ENCODE measurements at places on chromosomes 3 and 15.

- DNase-seq: peak; percentile 74
Observed at GRCh38 chr3:85709346-85709892, 750.6 kb downstream of the CADM2 start.

GRCh38 chr3:22296601-22297000, 545.6 kb upstream of the ZNF385D start:
- no peak for DNase-seq

DNA sequence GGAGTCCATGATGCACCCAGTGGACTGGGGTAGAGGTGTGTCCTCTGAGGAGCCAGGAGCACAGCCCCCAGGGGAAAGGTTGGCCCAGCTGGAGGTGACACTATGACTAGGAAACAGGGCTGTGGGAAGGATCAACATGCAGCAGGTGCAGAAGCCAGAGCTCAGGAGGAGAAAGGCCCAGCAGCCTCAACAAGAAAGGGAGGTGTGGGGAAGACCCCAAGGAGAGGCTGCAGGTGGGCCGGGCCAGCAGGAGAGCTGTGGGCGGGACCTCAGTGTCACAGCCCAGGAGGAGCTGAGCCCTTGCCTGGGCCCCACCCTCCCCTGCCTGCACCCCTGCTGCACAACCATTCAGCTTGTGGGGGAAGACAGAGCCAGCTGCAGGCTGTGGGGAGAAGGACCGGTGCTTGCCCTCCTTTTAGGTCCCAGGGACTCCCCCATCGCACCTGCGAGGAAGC, 18.4 kb upstream of the KLF13 start:
- peak; percentile 87 for DNase-seq

- no peak for DNase-seq
Observed at GRCh38 chr3:11290743-11291680, 18.8 kb downstream of the ATG7 start.

DNA sequence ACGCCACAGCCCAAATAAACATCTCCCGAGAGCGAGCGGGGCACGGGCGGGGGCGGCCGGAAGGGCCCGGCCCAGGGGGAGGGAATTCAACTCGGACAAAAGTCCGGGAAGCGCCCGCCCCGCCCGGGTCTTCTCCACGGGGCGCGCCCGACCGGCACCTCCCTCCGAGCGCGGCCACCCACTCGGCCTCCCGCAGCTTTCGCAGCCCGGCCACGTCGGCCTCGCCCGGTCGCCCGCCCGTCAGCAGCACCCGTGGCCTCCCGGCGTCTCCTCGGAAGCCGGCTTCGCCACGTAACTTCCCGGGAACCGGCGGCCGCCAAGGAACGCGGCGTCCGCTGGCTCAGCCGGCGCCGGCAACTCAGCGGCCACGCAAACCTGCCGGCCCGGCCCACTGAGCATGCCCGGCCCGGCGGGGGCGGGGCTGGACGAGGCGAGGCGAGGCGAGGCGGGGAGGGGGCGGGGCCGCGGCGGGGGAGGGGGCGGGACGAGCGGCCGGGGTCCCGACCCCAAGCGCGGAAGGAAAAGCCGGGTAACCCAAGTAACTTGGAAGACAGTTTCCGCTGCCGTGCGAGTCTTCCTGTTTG, at the start of gene TJP1:
Gene TJP1, minus strand, starts transcription at position 369 of the 584 bp plus-strand sequence. CDS start 440 bp downstream, outside the sequence.
- peak; percentile 38 for DNase-seq

- no peak for DNase-seq
Observed at GRCh38 chr3:74631351-74632140, 17.1 kb upstream of the CNTN3 start.

DNA sequence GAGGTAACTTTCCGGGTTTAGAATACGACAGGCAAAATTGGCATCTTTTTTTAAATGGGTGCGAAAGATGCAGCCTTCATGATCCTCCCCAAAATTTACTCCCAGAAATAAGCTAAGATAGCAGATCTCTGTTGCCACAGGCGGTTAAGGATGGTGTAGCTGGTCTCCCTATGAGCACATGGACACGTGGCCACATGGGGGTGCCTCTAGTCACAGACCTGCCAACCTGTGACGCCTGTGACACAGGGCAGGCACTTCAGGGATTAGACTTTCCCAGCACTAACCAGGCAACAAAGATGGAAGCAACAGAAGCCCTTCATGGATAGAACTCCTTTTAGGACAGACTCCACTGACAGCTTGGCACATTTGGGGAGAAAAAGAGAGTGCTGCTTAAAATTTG, 320.3 kb downstream of the THSD4 start:
- DNase-seq: no peak

GRCh38 chr15:86062646-86063243, 16.9 kb upstream of the AGBL1 start:
- DNase-seq: no peak

DNA sequence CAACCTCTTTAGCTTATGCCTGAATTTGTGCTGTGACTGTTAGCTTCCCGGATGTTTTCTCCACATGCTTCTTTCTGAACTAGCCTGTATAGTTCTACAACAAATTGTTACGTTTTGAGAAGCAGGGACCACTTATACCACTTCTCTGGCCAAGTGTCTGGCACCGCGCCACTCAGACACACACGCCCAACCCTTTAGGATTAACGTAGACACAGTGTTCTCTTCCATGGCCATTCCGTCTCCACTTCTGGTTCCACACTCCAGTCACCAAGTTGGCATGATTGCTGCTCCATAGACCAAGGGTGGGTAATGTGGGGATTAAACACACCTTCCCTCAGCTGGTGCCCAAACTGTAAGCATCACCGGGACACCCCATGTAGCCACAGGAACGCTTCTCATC, 755 bp upstream of the TMEM108 start:
- peak; percentile 73 for DNase-seq

DNA sequence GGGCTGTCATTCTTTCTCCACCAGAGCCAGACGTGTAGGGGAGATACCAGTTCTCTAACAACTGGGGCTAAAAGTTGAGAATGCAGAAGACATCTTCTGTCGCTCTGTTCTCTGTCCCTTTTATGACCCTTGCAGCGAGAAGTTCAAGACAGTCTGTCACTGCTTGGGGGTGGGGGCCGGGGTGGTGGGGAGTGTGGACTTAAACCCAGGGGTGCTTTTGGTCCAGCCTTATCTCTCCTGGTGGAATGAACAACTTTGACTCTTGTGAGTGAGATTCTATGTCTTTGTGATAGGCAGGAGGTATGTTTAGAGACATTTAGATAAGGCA, 767 bp upstream of the APOD start:
- DNase-seq: no peak

- DNase-seq: no peak
Observed at GRCh38 chr3:103075282-103075681, 640.5 kb downstream of the ZPLD1 start.

GRCh38 chr3:90015688-90016356, 908.4 kb downstream of the EPHA3 start:
- DNase-seq: no peak

DNA sequence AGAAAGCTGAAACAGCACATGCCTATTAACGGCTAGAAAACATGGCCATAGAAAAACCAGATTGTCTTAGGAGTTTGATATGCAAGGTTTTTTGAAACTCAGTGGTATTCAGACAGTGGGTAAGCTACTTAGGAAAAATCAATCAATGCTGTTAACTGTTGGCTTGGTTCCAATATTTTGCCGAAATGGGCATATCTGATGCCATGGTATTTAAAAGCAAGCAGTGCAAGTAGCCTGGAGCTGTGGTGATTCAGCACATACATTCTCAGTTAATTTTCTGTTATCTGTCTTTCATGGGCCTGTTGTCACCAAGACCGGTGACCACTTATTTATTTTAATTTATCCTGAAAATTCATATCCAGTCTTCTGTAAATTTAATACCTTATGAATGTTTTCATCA, 17.3 kb upstream of the SUCNR1 start:
- no peak for DNase-seq

GRCh38 chr3:112627919-112628466, 12.9 kb downstream of the CCDC80 start:
- no peak for DNase-seq

GRCh38 chr15:41772720-41773331, 1.5 kb upstream of the MAPKBP1 start:
- DNase-seq: peak; percentile 78

DNA sequence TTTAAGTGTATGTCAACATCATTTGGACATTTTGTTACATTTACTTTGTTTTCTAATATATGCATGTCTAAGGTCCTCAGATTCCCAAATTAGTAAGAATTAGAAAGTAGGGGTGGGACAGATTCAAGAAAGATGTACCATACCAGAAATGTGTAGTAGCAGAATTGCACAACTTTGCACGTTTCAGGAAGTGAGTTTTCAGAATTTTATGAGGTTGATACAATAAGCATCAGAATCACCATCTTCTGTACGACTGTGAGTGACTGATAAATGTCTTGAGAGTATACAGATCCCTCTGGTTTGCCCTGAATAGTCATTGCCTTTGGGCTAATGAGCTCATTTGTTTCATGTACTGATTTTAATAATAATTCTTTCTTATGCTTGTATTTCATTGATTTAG, 9.3 kb downstream of the ARIH2 start:
- DNase-seq: no peak

GRCh38 chr15:41969851-41970431, 2.4 kb downstream of the EHD4 start:
- DNase-seq: no peak

DNA sequence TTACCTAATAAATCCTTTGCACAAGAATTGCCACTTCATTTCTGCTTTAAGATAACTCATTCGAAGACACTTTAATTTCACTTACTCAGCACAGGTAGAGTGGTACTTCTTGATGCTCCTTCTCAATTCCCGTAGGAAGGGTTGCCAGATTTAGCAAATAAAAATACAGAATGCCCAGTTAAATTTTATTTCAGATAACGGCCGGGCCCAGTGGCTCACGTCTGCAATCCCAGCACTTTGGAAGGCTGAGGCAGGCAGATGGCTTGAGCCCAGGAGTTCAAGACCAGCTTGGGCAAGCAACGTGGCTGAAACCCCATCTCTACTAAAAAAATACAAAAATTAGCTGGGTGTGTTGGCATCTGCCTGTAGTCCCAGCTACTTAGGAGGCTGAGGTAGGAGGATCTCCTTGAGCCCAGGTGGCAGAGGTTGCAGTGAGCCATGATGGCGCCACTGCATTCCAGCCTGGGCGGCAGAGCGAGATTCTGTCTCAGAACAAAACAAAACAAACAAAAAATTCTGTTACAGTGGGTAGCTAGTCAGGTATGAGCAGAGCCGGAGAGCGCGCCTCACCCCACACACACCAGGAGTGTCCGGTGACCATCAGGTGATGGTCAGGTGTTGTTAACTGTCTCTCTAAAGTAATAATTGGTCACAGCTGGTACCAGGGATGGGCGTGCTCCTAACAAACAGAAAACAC, 92.8 kb downstream of the DNAH12 start:
- DNase-seq: no peak

DNA sequence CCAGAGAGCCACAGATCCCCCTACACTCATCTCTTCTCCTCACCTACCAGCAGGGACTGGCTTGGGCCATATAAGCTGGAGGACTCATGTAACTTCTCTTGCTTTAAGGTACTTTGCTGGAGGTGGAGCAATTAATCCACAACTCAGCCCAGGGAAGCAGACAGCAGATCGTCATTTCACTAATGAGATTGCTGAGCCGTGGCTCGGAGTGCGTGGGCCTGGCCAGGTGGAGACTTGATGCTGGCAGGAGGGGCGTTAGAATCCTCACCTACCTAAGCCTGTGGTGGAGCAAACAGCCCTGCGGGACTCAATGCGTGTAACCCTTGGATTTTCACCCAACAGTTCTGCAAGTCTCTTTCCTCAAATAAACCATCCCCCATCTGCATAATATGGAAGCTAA, 253.2 kb downstream of the RORA start:
- DNase-seq: no peak

DNA sequence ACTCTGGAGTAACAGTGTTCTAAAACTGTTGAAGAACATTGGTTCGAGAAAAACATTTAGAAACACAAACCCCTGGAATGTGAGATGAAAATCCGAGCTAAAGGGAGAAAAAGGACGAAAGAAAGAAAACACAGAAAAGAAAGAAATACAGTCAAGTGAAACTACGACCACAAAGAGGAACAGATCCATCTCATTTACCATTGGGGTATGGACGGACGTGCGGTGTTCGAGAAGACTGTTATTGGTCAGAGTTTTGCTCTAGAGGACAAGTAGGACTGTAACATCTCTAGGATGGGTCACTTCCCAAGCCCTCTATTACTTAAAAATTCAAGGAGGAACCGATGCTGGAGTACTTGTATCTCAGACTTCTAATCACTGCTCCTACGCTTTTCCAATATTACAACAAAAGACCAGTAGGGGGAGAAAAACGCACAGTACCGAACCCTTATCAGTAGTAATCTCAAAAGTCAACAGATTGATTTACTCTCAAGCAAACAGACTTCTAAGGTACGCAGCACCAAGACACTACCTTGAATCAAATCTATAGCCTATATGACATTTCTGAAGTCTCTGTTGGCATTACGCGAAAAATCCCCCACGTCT, 1.1 kb upstream of the PIK3CA start:
- peak; percentile 72 for DNase-seq

DNA sequence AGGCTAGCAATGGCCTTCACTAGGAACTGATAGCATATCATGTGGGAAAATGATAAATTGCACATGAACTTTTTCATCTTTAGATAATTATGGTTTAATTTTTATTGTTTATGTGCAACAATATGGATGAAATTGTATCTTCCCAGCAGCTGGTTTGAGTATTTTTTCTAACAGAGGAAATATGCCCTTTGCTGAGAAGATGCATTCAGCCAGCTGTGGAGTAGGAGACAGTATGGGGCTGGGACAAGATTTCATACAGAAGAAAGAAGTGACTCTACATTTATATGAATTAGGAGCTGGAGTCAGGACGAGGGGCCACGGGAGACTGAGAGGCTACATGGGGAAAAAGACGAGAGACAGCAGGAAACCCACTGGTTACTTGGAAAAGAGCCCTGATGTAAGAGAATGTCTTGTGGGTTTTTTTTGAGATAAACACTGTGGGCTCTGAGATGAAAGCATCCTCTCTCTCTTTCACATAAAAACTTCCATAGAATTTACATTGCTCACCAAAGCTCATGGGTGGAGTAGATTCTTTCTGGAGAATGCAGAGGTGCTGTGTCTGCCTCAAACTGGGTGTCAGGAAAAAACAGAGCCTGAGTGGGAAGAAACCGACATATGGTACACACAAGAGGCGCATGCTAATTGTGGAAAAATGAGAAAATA, 115.2 kb upstream of the PDZRN3 start:
- DNase-seq: no peak

GRCh38 chr3:60365360-60365759, 885.9 kb downstream of the FHIT start:
- DNase-seq: no peak

- DNase-seq: peak; percentile 38
Observed at GRCh38 chr3:52225452-52226228, at the start of gene TLR9. Gene TLR9, minus strand, starts transcription at chr3:52225645. Its CDS starts 116 bp downstream, at chr3:52225529.

DNA sequence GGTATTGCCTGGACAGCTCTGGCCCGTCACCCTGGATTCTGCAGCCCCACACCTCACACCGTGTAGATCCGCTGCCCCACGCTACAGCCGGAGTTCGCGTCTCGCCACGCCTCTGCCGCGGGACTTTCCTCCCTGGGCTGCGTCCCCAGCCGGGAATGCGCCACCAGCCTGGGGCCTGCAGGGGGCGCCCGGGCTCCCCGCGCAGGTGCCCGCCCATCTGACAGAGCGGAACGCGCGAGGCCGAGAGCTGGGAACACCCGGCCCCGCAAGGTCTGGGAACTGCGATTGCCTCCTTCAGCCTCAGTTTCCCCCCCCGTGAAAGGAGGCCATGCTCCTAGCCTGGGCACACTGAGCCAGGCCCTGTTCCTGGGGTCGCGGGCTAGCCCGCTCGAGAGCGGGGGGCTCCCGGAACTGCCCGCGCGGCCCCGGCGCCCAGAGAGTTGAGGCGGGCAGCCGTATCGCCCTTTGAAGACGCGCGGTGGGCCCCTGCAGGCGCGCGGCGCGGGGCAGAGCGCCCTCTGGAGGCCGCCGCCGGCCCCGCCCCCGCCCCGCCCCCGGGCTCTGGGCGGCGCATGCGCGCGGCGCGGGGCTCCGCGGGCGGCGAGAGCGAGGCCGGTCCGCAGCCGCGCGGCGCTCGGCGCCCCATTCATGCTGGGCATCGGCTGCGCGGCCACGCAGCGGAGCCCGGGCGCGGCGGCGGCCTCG, at the start of gene PLXNA1:
Gene PLXNA1, plus strand, starts transcription at position 645 of the 705 bp plus-strand sequence. CDS start 5,479 bp downstream, outside the sequence.
- DNase-seq: peak; percentile 74
